ENCODE measurements at places on chromosomes 1 and 21. TPM values are rescaled to one million over a fixed set of nuclear protein-coding genes. Genes with fewer than 3 reads are reported as not detected.

LCA5L gene
- not detected for total RNA-seq

CXADR gene
- total RNA-seq, result 54.9 TPM

ITLN2 gene
- total RNA-seq, result not detected

CAPZA1 gene
- total RNA-seq, result 149 TPM

CSF3R gene
- not detected for total RNA-seq

GPR3 gene
- total RNA-seq, result 1.5 TPM

MIXL1 gene
- total RNA-seq, result 0.54 TPM

BEST4 gene
- 0.88 TPM for total RNA-seq

DPYD gene
- 12.8 TPM for total RNA-seq

OR2M3 gene
- total RNA-seq, result not detected

LCE2C gene
- total RNA-seq, result not detected

LDLRAP1 gene
- total RNA-seq, result 2.4 TPM

GBP6 gene
- total RNA-seq, result not detected

LCK gene
- 0.37 TPM for total RNA-seq

CLCA4 gene
- not detected for total RNA-seq

TMEM240 gene
- 24.4 TPM for total RNA-seq

RNF186 gene
- total RNA-seq, result not detected

PTAFR gene
- total RNA-seq, result 0.54 TPM

HMGCS2 gene
- not detected for total RNA-seq

ATP1A2 gene
- total RNA-seq, result not detected

NLRP3 gene
- not detected for total RNA-seq

DOCK7 gene
- 70.8 TPM for total RNA-seq

CD34 gene
- total RNA-seq, result 0.20 TPM

HPCAL4 gene
- not detected for total RNA-seq

SAMSN1 gene
- total RNA-seq, result 28.3 TPM

RSPO1 gene
- total RNA-seq, result not detected

PGBD5 gene
- total RNA-seq, result 72.4 TPM

PSRC1 gene
- 13.9 TPM for total RNA-seq

FABP3 gene
- 148 TPM for total RNA-seq

KCNA3 gene
- 2.7 TPM for total RNA-seq

OXCT2 gene
- 0.37 TPM for total RNA-seq

ATP1A4 gene
- total RNA-seq, result not detected

HRNR gene
- not detected for total RNA-seq

ATAD3A gene
- 32.1 TPM for total RNA-seq

CCDC190 gene
- not detected for total RNA-seq

SMYD3 gene
- 35.4 TPM for total RNA-seq

MRPS14 gene
- total RNA-seq, result 35.3 TPM

LHX4 gene
- 2.1 TPM for total RNA-seq

LCE1A gene
- total RNA-seq, result not detected

PGLYRP4 gene
- total RNA-seq, result not detected

FCRLA gene
- 0.39 TPM for total RNA-seq

TFF2 gene
- total RNA-seq, result not detected

TRIM17 gene
- not detected for total RNA-seq

JTB gene
- 48.6 TPM for total RNA-seq

SLAMF9 gene
- total RNA-seq, result not detected

LCE3D gene
- not detected for total RNA-seq

IGSF5 gene
- not detected for total RNA-seq

PRKACB gene
- 11.2 TPM for total RNA-seq

TMPRSS3 gene
- 0.71 TPM for total RNA-seq

PLPPR4 gene
- 0.29 TPM for total RNA-seq

FNDC10 gene
- total RNA-seq, result 11.9 TPM

KRTAP19-1 gene
- not detected for total RNA-seq

OR10Z1 gene
- not detected for total RNA-seq

ERG gene
- total RNA-seq, result not detected

PBX1 gene
- total RNA-seq, result 98.7 TPM

OR6N1 gene
- not detected for total RNA-seq

IL12RB2 gene
- not detected for total RNA-seq

KCND3 gene
- 3.7 TPM for total RNA-seq

CDK11A gene
- 62.8 TPM for total RNA-seq

GFI1 gene
- total RNA-seq, result not detected

Data from glutamatergic neuron (in vitro differentiated cells).